ENCODE measurements at places on chromosomes 7 and 10.
A peak's percentile ranks its signal among the peaks of the same experiment; 100 is the strongest.

DNA sequence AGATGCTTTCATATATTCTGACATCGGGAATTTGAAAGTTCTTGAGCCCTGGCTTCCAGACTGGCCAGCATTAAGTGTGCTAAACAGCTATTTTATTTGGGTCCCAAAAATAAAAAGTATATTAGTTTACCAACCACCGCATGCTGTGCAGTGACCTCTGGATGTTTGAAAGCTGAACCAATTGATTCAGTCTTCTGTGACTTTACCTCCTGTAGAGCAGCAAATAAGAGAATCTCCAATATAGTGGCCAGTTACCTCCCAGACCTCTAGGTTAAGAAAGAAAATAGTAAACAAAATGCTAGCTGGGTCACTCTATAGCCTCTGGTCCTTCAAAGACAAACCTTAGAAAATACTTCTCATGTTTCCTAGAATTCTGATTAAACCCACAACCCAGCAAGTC, 424.6 kb upstream of the NFE2L3 start:
- no peak for DNase-seq

- no peak for DNase-seq
These were observed 496.2 kb upstream of the FOXK1 start for GRCh38 chr7:4185721-4186512.

- peak; percentile 75 for DNase-seq
These were observed at the start of gene STAMBPL1 for GRCh38 chr10:88879534-88880281. TSS of gene STAMBPL1 (plus strand) at chr10:88880245. CDS start at chr10:88901709, 21,464 bp downstream.

DNA sequence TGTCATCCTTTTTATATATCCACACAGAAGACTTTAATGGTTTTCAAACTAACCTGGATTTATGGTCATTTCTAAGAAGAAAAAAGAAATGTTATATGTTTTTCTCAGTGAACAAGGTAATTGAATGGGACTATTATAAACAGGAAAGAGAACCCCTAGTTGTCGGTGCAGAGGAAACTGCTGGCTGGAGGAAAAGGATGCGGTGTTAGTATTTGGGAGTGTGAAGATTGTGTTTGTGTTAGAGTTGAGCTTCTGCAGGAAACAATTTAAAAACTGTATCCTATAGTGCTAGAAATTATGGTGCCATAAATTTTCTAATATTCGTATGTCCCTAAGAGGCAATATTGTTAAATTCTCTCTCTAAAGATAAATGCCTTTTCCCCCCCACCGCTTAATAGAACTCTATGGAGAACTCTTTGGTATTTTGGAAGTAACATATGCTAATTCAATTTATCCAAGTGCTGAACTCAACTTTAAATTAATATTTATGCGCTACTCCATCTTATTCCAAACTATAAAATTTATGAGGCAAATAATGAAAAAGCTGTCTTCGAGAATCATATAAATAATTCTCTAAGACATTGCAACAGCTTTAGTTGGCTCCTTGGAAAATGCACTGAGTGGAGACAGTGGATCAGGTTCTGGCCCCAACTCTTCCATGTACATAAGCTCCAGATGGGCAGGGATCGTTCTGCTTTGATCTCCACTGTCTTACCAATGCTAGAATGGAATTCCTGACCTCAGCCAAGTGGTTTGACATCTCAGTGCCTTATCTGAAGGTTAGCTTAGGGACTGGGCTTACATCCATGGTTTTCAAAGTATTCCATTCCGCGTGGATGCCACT, 5.6 kb downstream of the BZW2 start:
- no peak for DNase-seq

GRCh38 chr7:79507131-79507530, 53.7 kb upstream of the MAGI2 start:
- DNase-seq, result no peak

DNA sequence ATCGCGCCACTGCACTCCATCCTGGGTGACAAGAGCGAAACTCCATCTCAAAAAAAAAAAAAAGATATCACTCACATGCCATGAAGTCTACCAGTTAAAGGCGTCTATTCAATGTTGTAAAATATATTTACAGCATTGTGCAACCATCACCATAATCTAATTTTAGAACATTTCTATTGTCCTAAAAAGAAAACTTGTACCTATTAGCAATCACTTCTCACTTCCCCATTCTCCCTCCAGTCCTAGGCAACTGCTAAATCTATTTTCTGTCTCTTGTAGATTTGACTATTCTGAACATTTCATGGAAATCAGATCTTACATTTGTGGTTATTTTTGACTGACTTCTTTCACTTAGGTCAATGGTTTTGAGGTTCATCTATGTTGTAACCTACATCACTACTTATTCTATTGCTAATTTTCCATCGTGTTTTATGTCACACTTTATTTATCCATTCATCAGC, 25.2 kb upstream of the OTUD1 start:
- no peak for DNase-seq

DNA sequence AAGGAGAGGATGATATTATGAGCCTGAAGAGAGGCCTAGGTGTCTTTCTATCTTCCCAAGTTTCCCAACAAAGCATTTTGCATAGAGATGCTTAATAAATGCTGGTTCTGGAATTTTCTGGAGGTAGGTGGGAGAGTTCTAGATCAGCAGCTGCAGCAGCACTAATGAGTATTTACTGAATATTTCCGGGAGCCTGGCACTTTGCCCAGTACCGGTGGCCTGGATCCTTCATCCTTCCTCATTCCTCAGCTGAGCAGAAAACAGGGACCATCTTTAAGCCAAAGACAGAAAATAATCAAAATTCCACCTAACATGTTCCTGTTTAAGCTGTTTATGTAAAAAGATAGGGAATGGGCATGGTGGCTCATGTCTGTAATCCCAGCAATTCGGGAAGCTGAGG, 813.2 kb upstream of the AUTS2 start:
- DNase-seq, result no peak

DNA sequence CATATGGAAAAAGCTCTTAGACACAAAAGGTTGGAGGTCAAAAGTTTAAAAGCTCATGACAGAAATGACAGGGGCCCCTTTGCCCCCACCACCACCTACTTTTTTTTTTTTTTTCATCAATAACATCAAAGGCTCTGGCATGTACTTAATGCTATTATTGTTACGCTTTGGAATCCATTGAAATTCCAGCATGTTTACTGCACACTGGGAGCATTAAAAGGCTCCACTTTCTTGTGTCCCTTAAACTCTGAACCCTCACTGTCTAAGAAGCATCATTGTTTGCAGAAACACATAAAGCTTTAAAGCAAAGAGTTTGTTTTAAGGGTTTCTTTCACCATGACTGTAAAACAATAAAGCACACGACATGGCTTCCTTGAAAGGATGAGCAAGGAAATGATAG, 149.4 kb downstream of the GLI3 start:
- DNase-seq, result no peak

DNA sequence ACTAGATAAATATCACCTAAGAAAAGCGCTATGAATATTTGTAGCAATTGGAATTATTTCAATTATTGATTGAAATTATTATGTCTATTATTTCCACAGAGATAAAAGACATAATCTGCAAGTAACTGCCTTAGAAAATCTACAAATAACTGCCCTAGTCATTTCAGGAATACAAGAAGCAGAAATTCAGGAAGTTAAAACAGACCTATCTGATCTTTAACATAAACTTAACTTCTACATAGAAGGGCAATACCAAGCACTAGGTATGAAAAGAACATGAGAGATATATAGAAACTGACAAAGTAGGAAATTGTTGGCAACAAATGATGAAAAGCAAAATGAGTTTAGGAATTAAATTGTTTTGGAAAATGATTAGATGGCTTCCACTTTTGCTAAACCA, 31.8 kb upstream of the AKR1B10 start:
- DNase-seq, result no peak

DNA sequence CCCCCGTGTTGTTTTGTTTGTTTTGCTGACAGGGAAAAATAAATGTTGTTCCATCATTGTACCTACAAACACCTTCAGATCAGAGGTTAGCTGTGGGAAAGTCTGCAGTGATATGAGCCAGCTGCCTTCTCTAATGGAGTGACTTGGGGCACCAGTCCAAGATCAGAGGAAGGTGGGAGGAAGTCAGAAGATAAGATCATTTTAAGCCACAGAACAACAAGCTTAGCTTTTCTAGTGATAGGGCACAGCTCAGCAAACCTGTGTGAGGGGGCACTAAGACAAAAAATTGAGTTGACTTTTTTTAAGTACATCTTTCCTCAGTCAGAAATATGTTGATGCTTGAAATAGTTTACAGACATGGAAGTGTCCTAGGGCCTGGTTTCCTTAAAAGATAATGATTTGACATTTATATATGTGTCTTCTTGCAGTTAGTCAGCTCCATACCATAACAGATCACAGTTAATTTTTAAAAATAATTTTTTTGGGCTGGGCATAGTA, 240.3 kb upstream of the KAT6B start:
- DNase-seq, result peak; percentile 26

GRCh38 chr7:55425141-55425752, 60.1 kb downstream of the LANCL2 start:
- DNase-seq, result no peak

GRCh38 chr7:26549281-26549944, 257.8 kb downstream of the SNX10 start:
- no peak for DNase-seq
